D721Med (cell line): ENCODE measurements at places on chromosomes 13 and 19.
A peak's percentile ranks its signal among the peaks of the same experiment; 100 is the strongest.

- no peak for DNase-seq
These were observed 38.7 kb upstream of the ZNF536 start for GRCh38 chr19:30333291-30334065.

DNA sequence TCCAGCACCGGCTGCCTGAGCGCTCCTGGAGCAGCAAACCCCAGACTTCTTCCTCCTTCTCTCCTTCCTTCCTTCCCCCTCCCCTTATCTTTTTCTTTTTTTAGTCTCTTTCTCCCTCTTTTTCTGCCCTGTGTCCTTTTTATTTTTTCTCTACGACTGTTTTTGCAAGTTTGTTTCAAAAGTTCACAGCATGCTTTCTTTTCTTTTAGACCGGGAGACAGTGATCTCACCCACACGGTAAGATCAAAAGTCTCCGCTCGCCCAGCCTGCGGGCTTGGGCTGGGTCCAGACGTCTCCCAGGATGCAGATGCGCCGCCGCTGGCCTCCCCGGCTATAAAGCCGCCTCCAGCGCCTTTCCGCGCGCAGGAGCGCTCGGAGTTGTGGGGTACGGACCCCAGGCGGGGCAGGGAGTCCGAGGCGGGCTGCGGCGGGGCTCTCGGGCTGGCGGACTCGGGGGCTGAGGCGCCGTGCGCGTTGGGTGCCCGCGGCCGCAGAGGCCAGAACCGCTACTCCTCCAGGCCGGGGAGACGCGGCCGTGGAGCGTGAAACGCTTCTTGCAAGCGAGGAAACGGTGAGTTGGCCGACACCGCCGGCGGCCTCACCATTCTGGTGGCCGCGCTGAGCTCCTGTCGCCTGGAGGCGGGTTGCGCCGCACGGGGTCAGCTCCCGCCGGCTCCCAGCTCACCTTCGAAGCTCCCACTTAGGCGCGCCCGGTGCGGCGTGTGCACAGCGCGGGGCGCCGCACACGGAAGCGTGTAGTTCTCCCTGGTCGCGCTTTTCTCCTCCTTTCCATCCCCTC is 2.0 kb upstream of the TSHZ3 start:
- DNase-seq = no peak

DNA sequence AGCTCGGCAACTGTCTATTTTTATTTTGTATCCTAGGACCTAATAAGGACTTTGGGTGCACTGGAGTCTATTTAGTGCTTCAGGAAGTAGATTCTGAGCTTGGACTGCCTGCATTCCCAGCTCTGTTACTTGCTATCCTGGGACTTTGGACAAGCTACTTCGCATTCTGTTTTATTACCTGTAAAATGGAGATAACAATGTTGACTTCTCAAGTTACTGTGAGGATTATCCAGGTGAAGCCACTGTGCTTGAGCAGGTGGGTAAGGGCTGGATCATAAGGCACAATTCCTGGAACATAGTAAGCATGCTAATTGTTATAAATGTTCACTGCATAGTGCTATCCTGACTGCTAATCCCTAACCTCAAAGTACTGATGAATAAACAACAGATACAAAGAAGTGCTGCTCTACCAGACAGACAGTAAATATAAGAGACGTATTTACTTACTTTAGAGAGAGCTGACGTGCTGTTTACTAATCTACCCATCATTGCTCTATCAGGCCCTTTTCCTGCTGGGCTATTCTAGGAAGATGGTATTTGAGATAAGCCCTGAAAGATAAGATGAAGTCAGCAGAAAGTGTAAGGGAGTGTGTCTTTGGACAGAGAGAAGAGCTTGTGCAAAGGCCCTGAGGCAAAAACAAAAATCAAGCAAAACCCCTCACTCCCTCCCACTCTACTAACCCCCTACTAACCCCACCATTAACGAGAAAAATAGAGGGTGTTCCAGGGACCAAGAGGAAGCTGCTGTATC is 50.8 kb upstream of the FLT1 start:
- no peak for DNase-seq

DNA sequence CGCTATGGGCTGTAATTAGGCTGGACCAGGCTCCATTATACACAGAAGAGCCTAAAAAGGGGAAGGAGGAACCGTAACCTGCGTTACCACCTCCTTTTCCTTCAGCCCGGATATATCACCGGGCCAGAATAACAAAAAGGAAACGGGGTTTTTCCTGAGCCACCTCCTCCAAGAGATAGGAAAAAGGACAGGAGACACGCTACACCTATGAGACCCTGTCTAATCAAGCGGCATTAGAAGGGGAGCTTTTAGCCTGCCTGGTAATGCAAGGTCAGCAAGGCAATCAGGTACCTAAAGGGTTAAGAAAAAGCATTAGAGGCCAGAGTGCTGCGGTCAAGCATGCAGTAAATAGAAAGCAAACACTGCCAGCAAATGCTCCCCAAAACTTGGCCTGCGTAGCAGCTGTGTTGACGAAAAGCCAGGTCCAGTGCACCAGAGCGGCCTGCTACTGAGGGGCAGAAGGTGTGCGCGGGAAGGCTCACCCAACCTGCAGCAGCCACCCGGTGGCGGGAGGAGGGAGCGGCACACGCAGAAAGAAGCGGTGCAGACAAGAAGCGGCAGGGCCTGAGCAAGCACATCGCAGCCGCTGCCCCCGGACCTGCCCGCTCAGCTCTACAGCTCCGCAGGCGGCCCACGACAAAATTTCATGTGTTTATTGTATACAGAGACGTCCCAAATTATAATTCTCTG is 1466.1 kb downstream of the UQCRFS1 start:
- no peak for DNase-seq

GRCh38 chr13:93745884-93746283 is 519.3 kb downstream of the GPC6 start:
- no peak for DNase-seq

DNA sequence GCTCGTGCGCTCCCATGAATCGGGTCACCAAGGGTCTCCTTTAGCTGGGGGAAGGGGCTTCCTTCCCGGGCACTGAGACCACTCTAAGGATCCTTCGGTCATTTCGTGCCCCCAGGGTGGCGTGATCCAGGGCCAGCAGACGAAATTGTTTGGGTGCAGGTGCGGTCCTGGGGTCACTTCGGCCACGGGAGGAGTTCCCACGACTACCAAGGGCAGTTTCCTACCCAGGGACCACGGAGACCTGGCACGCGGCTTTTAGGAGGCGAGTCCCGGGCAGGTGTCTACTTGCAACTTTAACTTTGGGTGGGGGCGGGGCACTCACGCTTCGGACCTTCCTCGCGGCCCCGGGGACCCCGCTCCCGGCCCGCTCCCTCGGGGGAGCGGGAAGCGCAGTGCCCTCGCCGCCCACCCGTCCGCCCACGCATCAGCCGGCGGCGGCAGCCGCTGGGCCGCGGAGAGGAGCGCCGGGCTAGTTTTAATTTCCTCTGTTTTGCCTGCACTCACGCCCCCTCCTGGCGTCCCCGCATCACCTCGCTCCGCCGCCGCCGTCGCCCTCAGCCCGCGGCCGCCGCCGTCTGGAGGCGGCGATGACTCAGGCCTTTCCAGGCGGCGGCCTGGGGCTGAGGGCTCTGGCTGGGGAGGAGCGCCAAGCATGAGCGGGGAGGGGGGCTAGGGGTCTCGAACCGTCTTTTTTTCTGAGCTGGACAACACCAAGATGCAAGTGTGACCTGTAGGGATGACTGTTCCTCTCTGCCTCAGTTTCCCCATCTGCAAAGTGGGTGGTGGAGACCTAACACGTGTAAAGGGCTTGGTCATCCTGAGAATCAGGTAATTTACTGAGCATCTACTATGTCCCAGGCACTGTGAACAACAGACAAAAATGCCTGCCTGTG is 21.8 kb downstream of the OLFM2 start:
- DNase-seq = peak; percentile 87

DNA sequence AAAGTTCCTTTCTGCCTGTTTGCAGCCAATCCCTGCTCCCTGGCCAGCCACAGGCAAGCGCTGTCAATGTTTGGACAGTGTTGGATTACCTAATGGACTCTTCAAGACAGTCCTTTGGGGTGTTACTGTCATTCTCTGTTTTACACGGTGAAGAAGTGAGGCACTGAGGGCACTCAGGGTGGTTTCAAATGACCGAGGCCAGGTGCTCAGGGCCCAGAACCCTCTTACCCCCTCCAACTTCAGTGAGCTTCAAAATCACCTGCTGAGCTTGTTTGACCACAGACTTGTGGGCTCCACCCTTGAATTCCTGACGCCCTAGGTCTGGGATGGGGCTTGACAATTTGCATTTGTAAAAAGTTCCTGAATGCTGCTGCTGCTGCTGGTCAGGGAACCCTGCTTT is 97.9 kb downstream of the GGACT start:
- no peak for DNase-seq

- no peak for DNase-seq
These were observed 3.2 kb upstream of the IL17D start for GRCh38 chr13:20700288-20700687.

- no peak for DNase-seq
These were observed 19.8 kb downstream of the COL4A1 start for GRCh38 chr13:110286833-110287819.

GRCh38 chr13:61136093-61136492 is 279.6 kb downstream of the PCDH20 start:
- DNase-seq = no peak

DNA sequence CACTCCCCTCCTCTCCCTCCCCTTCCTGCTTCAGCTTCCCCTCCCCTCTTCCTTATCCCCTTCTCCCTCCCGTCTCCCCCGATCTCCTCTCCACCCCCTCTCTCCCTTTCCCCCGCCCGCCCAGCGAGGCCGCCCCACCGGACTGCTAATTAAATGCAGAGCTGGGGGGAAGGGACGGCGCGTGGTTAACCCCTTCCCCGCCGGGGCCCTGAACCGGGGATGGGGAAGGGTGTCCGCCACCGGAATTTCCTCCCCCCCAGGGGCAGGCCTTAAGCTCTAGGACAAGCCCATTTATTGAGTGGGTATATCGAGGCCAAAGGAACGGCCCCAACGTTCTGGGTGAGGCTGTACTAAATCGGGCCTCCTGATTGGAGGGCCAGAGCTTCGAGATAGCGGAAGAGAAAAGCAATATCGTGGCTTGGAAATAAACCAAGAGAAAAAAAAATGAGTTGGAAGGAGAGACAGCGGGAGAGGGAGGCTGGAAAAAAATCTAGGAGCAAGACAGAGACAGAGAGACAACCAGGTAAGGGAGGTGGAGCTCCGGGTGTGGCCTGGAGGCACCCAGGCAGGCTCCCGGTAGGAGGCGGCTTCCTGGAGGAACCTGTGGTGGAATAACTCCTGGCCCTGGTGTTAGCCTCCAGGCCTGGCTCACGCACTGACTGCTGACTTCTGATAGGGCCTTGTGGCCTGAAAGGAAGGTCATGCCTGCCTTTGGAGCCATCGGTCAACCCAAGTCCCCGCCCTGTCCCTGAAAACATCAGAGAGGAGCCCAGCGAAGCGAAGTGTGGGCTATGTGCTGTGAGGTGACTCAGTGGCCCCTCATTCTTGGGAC is 11.6 kb upstream of the JUND start:
- peak; percentile 94 for DNase-seq

- DNase-seq = no peak
These were observed 579 bp downstream of the ZNF566 start for GRCh38 chr19:36488846-36489117.

DNA sequence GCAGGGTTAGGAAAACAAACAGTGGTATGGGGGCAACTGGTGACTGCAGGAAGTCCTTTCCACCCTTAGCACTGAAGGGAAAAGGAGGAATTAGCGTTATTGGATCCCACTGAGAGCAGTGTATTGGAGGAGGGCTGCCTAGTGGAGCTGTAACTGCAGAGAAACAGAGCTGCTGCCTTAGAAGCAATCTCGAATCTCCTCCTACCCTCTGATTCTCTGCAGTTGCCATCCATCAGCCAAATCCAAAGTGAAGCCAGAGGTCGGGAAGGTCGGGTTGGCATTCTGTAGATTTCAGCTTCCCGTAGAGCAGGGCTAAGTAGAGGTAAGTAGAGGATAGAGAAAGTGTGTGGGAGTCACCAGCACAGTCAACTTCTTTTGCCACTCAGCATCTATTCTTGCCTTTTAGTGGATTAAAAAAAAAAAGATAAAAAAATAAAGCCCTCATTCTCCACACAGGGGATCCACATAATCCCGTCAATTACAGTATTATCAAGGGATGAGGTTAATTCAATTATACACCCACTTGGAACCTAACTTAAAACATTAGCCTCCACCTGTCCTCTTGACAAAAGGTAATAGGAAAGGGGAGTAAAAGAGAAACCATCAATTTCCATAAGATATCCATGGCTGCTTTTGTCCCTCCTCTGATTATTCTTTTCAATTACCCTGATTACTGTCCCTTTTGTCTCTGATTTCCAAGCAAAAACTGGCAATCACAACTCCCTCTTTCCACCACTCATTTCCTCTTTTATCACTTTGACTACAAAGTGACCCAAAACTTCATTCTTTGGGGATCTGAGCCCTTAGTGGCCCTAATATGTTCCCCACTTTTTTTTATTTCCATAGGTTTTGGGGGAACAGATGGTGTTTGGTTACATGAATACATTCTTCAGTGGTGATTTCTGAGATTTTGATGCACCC is 234.7 kb downstream of the RBM26 start:
- DNase-seq = no peak

DNA sequence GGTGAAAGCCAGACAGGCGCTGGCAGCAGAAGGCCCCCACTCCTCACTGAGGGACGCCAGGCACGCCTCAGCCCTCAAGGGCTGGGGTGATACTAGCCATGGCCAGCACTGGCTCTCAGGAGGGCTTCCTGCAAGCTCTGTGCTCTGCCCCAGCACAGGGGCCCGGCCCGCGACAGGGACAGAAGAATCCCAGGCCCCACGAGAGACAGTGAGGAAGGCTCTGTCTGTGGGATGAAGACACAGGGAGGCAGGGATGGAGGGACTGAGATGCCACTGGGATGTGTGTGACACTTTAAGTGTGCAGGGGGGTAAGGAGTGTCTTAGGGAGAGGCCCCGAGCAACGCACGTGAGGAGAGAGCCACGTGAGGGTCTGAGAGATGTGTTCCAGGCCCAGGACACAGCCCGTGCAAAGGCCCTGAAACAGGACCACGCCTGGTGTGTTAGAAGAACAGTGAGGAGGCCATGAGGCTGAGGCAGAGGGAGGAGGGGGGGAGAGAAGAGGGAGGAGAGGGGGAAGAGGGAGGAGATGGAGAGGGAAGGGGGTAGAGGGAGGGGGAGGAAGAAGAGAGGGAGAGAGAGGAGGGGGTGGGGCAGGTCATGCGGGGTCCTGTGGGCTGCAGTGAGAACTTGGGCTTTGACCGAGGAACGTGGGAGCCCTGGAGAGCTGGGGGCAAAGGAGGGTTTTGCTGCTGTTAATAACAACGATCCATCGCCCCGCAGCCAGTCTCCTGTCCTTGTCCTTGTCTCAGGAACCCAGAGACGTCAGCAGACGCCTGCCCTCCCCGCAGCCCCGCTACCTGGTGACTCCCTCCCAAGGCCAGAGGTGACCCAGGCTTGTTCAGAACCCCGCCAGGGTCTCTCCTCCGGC is 7.2 kb downstream of the RPL36 start:
- DNase-seq = no peak

- DNase-seq = no peak
These were observed 8.0 kb upstream of the POU2F2 start for GRCh38 chr19:42140125-42140754.

GRCh38 chr19:16366433-16367260 is 42.0 kb downstream of the KLF2 start:
- no peak for DNase-seq

GRCh38 chr19:57675881-57676280 is 5.9 kb upstream of the ZNF551 start:
- DNase-seq = no peak

GRCh38 chr13:67650471-67650870 is 420.3 kb upstream of the PCDH9 start:
- DNase-seq = no peak
